ENCODE measurements at places on chromosomes 3 and 15.

- DNase-seq = no peak
These were observed 1.2 kb downstream of the CSNK1G1 start for GRCh38 chr15:64354688-64355344.

DNA sequence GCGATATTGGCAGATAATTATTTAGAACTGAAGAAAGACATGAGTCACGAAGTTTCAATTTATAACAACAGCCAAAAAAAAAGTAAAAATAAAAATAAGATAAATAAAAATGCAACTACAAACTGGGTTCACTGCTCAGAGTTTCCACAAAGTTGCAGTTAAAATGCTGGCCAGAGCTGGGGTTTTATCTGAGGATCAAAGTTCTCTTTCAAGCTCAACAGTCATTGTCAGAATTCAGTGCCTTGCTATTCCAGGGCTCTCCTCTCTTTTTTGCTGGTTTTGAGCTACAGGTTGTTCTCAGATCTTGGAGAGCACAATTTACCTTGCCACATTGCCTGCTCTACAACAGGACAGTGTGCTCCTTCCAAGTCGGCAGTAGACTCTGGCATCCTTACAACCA, 60.1 kb downstream of the PYDC2 start:
- no peak for DNase-seq

DNA sequence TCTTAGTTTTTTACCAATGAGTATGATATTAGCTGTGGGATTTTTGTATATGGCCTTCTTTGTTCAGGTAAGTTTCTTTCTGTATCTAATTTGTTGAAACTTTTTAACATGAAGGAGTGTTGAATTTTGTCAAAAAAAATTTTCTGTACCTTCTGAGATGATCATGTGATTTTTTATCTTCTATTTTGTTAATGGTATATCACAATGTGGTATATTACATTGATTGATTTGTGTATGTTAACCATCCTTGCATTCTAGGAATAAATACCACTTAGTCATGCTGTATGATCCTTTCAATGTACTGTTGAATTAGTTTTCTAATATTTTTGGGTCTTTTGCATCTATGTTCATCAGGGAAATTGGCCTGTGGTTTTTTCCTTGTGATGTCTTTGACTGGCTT, 92.5 kb upstream of the MNS1 start:
- no peak for DNase-seq

- no peak for DNase-seq
These were observed 32.8 kb downstream of the PLSCR1 start for GRCh38 chr3:146511402-146512134.

DNA sequence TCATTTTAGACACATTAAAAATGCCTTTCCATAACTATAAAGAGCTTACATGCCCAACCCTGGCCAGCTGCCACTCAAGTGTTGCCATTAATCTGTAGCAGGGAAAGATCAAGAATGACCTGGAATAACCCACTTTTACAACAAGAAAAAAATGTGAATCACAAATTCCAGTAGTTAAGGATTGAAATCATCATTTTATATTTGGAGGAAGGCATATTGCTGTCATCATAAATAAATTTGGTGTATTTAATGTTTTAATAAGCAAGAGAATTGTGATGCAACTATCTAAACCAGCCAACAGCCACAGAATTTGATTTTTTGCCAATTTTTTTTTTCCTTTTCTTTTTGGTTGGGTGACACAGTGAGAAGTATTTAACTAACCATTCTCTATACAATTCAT, 240.0 kb upstream of the SEMA6D start:
- no peak for DNase-seq

DNA sequence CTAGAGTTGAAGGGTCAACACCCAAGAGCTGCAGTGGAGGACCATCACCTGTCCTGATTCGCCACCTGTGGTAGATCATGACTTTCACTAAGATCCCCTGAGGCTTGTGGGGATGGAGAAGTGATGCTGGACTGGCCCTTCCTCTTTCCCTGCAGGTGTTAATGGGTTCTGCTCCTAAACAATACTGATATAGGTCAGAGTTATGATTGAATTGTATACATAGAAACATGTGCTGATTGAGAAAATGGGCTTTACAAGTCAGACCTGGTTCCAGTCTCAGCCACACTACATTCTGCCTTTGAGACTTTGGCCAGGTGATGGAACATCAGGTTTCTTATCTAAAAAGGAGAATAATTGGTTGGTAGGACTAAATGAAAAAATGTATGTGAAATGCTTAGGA, 418.9 kb upstream of the TPRG1 start:
- no peak for DNase-seq

- DNase-seq = no peak
These were observed 68.0 kb upstream of the RBMS3 start for GRCh38 chr3:29212789-29213433.

DNA sequence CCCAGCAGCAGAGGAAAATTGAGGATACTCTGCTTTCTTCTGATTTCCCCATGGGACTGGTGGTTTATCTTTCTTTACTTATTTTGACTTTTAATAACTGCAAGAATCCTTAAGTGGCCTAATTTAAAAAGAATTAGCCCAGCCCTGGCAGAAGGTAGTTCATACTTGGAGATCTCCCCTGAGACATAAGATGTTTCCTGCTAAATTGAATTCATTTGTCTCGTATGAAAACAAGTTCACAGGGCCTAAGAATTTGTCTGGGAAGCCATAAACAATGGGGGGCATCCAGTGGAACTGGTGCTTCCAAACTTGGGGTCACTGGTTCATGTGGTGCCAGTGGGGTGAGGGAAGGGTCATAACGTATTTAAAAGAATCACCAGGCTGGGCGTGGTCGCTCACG, 283.1 kb upstream of the RASGRP1 start:
- DNase-seq = no peak

- no peak for DNase-seq
These were observed 839.8 kb upstream of the ALCAM start for GRCh38 chr3:104526901-104527401.

GRCh38 chr3:114175204-114175987, 3.5 kb downstream of the DRD3 start:
- no peak for DNase-seq

DNA sequence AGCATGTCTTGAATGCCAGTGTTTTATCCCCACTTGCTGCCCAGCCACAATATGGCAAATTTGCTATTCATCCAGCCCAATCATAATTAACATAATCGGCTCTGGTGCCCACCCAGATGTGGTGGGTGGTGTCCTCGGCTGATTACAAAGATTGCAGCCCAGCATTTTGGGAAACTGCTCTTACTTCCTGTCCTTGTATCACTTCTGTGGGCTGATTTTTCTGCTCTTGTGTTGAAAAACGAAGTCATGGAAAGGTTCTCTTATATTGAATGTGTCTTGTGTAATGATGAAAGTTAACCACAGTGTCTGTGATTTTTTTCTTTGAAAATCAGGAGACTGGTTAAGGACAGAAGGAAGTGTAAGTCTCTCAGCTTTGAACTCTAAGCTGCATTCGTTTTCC, 141.7 kb downstream of the CACNA2D3 start:
- no peak for DNase-seq

GRCh38 chr3:111519178-111519855, 22.7 kb upstream of the CD96 start:
- DNase-seq = no peak

DNA sequence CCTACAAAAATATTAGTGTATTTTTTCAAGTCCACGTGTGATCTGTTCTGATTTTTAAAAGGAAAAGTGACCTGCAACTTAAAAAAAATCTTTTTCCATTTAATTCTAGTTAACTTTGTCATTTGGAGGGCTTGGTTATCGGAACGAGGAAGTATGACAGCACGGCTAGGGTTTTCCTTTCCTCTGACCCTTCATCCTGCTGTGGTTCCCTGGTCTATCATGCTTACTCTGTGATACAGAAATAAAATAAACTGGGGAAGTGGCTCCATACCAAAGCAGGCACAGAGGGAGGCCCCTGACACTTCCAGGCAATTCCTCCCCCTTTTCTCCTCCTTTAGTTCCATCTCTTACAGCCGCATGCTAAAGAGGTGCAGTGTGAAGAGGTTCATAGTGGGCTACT, 491.3 kb downstream of the EDEM1 start:
- DNase-seq = no peak

DNA sequence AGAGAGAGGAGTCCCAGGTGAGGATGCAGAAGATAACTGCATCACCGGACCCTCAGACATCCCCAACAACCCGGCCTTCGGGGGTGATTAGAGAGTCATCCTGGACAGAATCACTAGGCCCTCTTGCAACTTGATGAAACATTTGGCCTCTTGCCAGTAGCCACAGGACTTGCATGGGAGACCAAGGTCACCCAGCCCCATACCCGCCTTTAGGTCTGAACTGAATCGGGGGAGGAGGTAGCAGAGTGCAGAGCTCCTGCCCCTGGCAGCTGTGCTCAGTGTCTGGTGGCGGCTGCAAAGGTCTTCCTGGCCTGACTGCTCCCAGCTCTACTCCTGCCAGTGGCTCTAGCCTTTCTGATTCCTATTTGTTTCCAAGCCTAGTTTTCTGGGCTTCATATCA, 12.4 kb downstream of the PIF1 start:
- DNase-seq = peak; percentile 72

DNA sequence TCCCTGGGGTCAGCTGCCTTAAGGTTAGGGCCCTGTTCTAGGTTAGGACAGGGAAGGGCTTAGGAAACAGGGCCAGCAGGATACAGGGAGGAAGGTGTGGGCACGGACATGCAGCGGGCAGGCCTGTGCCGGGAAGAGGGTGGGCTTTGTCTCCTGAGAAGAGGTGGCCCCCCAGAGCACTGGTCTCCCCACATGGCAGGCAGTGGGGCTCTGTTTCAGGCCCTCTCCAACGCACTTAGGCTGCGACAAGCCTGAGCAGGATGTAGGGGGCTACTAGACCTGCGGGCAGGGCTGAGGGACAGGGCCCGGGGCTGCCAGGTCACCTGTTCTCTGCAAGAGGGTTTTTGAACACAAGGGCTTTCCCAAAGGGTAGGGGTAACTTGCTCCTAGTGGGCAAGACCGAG, 33.5 kb downstream of the KLF13 start:
- no peak for DNase-seq

GRCh38 chr3:43175541-43175940, 69.7 kb upstream of the POMGNT2 start:
- DNase-seq = no peak

DNA sequence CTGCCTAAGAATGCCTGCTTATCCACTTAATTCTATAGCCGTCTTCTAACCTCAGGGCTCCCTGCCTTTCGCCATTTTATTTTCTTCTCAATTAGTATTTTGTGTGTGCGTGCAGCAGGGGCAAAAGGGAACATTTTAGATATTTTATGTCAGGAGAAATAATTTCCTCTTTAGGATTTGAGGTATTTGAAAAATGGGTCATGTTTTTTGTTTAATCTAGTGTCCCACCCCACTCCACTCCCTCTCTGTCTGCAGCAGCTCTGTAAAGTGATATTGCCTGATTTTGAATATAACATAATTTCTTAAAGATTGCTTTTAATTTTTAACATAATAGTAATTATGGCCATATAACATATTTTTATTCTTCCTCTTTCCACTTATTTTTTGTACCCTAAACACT, 593.2 kb upstream of the DPPA4 start:
- DNase-seq = no peak

- peak; percentile 98 for DNase-seq
These were observed 89.7 kb downstream of the LIPC start for GRCh38 chr15:58521293-58521991.

DNA sequence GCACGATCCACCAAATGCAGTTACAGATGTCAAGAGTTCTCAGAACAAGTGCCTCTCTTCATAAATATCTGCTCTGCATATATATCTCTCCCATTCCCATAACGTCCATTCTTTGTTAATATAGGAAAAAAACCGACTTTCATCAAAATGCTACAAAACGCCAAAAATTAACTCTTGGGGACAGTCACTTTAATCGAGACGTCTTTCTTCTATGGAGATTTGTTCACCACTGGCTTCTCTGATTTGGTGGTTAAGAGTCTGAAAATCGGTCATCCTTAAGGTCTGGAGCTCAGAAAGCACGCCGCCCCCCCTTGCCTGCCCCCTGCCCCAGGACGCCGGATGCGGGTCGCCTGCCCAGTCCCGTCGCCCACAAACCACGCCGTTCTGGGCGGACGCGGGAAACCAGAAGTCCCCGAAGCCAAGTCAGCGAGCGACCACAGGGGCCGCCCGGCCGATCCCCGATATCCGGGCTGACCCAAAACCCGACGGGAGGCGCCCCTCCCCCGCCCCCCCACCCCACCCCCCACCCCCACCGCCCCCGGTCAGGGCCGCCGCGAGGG, 252.7 kb downstream of the TJP1 start:
- DNase-seq = no peak
